ENCODE measurements at places on chromosomes 12 and 14.
A peak's percentile ranks its signal among the peaks of the same experiment; 100 is the strongest.

DNA sequence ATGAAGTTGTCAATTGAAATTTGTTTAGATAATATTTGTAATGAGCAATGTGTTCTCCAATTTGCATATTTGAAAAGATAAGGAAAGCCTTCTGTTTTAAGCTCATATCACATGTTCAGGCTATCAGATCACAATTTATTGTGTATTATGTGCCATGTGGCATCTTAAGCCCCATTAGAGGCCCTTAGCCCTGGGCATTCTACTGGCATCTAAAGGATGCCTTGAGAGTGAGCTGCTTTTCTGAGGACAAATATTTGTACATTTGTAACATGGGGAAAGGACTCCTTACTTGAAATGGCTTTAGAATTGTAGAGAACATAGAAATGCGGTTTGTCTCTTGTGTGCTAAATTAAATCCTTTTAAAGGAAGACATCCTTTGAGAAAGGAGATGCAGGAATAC lies 62.2 kb downstream of the RMST start:
- no peak for DNase-seq

- DNase-seq: no peak
Observed at GRCh38 chr12:80954857-80955520, 17.3 kb upstream of the LIN7A start.

DNA sequence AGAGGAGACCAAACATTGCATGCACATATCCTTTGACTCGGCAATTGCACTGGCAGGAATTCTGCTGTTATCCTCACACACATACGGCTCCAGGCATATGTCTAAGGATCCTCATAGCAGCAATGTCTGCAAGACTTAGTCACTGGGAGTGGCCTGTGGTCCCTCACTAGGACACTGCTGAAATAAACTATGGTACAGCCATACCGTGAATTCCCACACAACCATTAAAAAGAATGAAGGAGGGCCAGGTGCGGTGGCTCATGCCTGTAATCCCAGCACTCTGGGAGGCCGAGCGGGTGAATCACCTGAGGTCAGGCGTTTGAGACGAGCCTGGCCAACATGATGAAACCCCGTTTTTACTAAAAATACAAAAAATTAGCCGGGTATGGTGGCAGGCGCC lies 105.1 kb downstream of the ZFP36L1 start:
- DNase-seq: no peak

DNA sequence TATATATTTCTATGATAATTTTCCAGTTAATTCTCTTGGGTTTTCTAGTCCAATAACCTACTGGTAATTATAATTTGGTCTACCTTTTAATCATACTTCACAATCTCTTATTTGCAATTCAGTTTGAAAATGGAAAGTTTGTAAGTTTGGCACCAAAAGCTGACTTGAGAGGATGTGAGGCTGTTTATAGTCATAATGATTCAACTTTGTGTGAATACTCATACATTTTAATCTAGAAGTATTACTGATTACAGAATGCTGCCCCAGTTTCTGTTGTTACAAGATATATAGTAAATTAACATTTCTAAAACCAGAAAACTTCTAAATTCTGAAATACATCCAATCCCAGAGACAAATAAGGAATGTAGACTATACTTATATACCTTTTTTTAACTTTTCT lies 158.2 kb downstream of the SLC38A4 start:
- DNase-seq: no peak

DNA sequence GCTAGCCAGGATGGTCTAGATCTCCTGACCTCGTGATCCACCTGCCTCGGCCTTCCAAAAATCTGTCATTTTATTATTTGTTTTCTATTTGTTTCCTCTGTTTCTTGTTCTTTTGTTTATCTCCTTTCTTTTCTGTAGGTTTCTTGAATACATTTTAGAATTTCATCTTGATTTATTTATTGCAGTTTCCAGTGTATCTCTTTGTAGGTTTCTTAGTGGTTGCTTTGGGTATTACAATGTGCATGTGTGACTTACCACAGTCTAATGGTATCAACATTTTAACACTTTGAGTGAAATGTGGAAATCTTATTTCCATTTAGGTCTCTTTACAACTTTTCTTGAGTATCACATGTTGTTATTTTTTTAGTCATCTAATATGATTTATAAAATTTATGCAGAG lies 29.9 kb upstream of the MUCL1 start:
- no peak for DNase-seq

DNA sequence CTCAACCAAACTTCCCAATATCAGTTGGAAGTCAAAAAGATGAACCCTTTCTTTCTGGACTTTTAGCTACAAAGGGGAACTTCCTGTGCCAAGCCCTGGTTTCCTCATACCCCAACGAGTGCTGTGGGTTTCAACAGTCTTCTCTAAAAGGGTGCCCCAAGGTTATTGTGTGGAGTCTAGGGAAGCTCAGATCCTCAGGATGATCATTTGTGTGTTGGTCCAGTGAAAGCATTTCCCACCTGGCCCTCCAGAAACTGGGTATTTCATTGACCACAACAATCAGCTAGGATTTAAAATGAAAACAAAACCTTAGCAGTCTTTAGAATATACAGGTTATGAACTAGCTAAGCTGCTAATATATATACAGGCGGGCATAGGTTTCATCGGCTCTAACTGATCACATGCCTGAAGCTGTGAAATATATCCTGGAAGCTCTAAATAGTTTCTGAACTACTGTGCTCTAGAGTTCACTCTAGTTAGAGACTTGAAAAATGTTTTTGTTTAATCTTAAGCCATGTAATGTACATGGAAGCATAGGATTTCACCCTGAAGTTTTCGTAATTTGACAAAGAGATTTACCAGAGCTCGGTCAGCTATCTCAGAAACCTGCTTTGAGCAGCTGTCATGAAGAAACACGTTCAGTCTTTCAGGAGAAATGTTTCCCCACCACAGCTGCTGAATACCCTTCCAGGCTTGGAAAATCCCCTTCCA lies 29.6 kb downstream of the P2RX4 start:
- DNase-seq: peak; percentile 18

DNA sequence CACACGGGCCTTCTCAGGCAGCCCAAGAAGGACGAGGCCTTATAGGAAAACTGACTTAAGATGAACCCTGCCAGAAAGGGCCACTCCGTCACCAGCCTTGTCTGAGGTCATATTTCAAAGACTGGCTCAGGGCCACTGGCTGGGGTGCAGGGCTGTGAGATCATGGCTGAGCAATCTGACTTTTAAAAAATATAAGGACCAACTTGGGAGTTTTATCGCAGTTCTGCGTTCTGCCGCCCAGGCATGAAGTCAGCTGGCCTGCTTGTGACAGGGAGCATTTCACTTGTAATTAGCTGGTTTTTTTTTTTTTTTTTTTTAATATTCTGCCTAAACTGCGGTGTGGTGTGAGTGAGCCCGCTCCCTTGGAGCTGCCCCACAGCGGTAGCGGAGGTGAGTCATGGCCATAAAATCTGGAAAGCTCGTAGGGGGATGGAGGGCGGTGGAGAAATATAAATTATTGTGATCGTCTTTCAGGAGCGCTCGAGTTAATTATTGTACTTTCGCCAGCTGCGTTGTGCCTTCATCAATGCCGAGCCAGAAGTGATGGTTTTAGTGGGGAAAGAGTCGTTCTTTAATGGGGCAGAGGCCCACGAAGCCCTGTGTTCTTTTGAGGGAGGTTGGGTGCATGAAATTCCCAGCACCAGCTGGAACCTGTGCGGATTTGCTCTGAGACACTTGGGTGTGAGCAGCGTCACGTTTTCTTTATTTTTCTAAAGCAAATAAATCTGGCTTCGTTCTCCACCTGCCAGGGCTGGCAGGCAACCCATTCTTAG lies 231.9 kb downstream of the C12orf75 start:
- DNase-seq: no peak

DNA sequence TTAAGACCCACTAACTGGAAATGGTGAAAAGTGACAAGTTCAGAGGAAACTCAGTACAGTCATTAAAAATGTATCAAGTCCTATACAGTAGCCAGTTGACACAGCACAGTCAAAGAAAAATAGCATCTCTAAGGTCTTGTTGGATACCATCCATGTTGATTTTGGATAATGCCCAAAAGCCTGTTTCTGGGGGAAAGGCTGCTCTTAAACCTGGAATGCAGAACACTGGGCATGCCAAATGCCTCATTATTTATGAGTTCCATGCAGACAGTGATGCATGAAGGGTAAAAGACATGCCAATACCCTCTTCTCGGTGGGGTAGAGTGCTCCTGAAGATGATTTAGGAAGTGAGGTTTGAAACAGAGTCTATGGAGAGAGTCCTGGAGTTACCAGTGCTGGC lies 29.6 kb downstream of the KCNK13 start:
- DNase-seq: no peak

DNA sequence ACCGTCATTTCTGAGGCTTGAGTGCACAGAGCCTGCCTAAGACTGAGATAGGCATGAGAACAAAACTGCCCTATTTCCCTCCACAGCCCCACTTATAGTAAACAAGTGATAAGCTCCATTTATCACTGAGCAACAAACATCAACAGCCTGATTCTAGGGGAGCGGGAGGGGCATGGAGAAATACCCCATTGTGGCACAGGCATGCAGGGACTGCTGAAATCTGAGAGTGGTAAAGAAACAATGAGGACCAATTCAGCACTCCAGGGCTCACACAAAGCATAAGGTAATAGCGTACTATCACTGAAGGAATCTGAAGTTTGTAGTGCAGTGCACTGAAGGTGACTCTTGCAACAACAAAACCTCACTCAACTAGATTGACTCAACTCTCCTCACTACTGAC lies 186.7 kb downstream of the ANO2 start:
- DNase-seq: no peak

- DNase-seq: no peak
Observed at GRCh38 chr12:52211716-52212585, 20.1 kb upstream of the KRT80 start.

DNA sequence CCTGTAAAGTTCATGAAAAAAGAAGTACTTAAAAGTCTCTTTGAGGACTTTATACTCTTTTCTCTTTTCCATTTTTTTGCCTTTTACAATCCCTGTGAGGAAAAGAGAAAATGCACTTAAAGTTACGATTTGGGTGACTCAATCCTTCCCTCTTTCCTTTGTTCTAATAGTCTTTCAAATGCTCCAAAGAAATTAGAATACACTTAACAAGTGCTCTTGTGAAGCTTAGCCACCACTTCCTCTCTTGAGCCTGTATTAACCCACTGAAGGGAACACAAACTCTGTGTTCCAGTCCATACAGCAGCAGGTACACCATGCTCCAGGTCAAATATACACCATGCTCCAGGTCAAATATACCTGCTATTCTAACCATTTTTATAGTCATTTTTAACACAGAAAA lies 581.1 kb upstream of the MGAT4C start:
- DNase-seq: no peak

DNA sequence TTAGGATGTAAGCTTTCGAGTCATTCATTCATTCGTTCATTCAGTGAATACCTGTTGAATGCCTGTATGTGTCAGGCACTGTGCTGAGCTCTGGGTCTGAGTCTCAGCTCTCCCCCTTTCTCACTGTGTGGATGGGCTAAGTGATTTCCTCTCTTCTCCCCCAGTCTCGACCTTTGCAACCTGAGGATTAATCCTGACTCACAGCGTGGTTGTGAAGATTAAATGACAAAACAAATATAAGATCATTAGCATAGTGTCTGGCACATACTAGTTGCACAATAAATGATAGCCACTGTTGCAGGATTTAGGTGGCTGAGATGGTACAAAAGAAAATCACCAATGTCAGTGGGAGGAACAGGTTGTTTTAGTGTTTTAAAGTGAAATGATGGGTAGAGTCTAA lies 136.7 kb downstream of the GPR135 start:
- no peak for DNase-seq

DNA sequence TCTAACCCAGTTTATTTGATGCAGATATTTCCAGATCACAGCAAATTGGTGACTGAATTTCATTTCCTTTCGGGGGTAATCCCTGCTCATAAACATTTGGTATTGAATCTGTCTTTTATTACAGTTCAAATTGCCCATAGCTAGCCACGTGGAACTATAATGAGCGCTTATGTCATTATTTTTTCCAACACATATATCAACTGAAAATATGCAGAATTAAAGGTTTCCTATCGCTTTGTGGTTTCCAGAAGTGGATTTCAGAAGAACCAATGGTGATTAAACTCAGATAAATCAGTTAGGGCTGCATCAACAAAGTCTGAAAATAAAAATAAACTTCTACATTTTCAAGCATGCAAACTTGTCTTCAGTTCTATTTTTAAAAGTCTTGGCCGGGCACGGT lies 111.9 kb downstream of the PIK3C2G start:
- no peak for DNase-seq

GRCh38 chr12:59036973-59037762 lies 116.9 kb upstream of the LRIG3 start:
- no peak for DNase-seq

DNA sequence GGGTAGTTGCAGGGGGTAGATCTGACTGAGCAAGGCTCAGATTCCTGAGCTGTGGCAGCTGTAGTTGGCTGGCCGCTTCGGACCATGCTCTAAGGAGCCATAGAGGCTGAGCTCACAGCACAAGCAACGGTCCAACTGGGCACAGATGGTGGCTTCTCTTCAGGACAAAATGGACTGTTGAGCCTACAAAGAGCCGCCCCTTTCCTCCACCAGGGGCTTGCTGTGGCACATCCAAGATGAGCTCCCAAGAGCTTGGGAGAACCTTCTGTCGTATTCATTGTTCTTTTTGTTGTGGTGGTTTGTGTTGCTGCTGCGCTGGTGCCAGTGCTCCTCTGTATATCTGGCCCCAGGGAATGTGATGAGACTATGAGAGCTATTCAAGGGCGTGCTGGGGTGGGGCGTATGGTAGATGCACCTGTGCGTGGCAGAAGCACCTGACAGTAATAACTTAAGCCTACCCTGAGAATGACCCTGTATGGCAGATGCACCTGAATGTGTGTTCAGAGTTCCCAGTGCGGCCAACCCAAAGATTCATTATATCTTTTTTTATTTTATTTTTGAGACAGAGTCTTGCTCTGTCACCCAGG lies 17.8 kb upstream of the LGALS3 start:
- no peak for DNase-seq

DNA sequence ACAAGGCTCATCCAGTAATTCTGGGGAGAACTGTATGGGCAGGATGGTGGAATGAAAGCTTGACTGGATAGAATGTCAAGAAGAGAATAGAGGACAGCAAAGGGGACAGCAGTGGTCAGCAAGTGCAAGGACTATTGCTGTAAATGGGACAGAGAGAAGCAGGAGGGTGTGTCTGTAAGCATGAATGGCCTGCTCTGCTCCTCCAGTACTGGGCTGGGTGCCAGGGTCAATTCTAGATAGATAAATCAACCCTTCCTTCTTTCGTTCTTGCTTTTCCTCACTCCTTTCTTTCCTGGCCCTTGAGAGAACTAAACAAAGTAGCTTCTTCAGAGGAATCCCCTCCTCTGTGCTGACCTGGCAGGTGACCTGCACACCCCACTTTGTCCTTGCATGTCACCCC lies 1019.2 kb downstream of the BCL11B start:
- no peak for DNase-seq

GRCh38 chr12:23093488-23093887 lies 468.5 kb downstream of the ETNK1 start:
- DNase-seq: no peak

- no peak for DNase-seq
Observed at GRCh38 chr14:90593254-90594040, 196.6 kb downstream of the CALM1 start.

GRCh38 chr12:20374795-20375194 lies 6.5 kb downstream of the PDE3A start:
- no peak for DNase-seq

Data from naive thymus-derived CD4-positive, alpha-beta T cell (primary cell).